Activated T-cell treated with anti-CD3 and anti-CD28 coated beads, Interleukin-2, amount 50 U/mL, for 72 hours (primary cell): ENCODE measurements at places on chromosomes 7 and 10.

- DNase-seq: no peak
Measured at GRCh38 chr10:110524179-110524858, 26.6 kb downstream of the DUSP5 start.

- DNase-seq: no peak
Measured at GRCh38 chr10:107689323-107689722, 524.8 kb upstream of the SORCS1 start.

- DNase-seq: no peak
Measured at GRCh38 chr10:11878776-11879175, 55.6 kb downstream of the PROSER2 start.

GRCh38 chr10:64636461-64636860 is 1115.3 kb downstream of the REEP3 start:
- no peak for DNase-seq

DNA sequence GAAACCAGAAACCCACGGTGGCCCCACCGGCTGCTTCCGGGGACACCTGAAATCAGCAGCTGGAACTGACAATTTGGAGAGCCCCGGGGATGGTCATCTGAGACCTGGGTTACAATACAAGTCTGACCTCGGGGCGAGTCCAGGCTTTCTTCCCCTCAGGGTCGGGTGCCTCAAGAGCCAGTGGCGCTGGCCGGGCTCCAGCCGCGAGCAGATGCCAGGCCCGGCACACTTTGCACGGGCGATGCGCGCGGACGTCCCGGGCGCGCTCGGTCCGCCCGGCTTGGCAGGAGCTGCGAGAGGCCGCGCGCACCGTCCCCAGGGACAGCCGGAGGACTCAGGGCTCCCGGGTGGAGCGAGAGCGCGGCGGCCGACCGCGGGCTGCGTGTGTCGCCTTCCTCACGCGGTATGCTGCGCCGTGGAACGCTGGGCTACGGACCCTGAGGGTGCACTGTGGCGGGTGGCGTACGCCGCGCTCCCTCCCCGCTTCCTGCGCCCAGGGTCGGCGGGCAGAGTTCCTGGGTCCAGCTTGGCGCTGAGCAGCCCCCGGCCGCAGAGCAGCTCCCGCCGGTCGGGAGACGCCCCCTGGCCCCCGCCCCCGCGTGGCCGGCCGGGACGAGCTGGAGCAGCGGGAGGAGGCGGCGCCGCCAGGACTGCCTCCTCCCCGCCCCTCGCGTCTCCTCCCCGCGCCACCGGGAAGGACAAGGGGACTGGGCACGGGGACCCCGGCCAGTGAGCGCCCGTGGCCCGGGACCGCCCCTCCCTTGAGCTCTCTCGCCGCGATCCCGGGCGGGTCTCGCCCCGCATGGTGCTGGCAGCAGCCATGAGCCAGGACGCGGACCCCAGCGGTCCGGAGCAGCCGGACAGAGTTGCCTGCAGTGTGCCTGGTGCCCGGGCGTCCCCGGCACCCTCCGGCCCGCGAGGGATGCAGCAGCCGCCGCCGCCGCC is at the start of gene RBM20:
RBM20 (plus strand) TSS at position 684 of the 945 bp plus-strand sequence; CDS start at position 803, 119 bp downstream.
- DNase-seq: peak; percentile 28

DNA sequence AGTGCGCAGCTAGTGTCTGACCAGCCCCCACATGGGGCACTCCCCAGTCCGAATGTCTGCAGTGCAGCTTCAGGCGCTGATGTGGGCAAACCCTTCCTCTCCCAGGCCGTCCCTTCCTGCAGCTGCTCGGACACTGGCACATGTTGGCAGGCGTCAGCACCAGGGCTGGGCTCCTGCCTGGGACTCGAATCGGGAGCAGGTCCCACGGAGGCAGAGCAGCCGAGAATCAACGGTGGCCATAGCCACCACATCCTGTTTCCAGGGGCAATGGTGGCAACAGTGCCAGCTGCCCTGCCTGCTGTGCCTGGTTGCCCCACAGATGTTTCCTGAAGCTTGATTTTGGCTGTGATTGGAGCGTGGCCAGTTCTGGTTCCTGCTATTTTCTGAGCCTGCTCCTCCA is 65.8 kb downstream of the MGMT start:
- DNase-seq: no peak

DNA sequence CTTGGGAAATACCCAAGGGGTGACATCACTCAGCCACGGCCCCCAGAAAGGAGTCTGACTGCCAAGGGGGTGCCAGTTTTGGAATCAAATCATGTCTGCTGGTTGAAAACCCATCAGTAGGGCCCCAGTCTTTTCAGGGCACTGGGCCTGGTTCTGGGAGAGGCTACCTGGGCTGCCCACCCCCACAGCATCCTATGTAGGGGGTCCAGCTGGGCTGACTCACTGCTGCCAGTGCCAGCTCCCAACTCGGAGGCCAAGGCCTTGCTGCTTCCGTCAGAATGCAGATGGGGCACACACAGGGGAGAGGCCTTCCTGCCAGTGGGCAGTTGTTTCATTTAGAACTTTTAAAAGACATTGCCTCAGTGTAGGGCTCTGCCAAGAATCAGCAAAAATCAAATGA is 39.5 kb upstream of the DMBT1 start:
- no peak for DNase-seq

DNA sequence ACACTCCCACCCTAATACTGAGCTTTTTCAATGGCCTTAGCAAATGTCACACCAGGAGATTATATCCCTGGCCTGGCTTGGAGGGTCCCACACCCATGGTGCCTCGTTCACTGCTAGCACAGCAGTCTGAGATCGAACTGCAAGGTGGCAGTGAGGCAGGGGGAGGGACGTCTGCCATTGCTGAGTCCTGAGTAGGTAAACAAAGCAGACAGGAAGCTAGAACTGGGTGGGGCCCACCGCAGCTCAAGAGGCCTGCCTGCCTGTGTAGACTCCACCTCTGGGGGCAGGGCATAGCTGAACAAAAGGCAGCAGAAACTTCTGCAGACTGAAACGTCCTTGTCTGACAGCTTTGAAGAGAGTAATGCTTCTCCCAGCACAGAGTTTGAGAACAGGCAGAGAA is 338.9 kb upstream of the MBL2 start:
- DNase-seq: peak; percentile 3
